ENCODE measurements at places on chromosomes 5 and 9.

DNA sequence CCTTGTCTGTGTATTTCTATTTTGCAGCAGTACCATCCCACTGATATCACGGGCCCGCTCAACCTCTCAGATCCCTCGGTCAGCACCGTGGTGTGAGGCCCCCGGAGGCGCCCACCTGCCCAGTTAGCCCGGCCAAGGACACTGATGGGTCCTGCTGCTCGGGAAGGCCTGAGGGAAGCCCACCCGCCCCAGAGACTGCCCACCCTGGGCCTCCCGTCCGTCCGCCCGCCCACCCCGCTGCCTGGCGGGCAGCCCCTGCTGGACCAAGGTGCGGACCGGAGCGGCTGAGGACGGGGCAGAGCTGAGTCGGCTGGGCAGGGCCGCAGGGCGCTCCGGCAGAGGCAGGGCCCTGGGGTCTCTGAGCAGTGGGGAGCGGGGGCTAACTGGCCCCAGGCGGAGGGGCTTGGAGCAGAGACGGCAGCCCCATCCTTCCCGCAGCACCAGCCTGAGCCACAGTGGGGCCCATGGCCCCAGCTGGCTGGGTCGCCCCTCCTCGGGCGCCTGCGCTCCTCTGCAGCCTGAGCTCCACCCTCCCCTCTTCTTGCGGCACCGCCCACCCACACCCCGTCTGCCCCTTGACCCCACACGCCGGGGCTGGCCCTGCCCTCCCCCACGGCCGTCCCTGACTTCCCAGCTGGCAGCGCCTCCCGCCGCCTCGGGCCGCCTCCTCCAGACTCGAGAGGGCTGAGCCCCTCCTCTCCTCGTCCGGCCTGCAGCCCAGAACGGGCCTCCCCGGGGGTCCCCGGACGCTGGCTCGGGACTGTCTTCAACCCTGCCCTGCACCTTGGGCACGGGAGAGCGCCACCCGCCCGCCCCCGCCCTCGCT lies 1.9 kb downstream of the LRRC26 start:
- no peak for DNase-seq

DNA sequence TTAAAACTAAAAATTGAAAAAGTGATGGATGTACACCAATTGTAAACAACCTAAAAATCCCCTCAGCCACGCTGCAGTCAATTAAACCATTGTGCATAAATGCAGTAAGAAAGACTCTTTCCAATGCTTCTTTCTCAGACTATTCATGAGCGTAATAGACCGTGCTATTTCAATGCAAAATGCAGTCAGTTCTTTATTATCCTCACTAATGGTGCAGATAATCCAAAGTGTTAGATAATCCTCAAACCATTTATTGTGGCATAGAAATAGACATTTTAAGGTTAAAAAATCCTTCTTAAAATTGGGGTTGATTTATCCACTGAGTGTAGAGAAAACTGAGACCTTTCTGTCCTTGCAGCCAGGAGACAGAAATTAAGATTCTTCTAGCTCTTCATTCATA lies 1862.8 kb downstream of the EFNA5 start:
- no peak for DNase-seq

- no peak for DNase-seq
These were observed 50.8 kb downstream of the SAXO1 start for GRCh38 chr9:18982262-18982620.

DNA sequence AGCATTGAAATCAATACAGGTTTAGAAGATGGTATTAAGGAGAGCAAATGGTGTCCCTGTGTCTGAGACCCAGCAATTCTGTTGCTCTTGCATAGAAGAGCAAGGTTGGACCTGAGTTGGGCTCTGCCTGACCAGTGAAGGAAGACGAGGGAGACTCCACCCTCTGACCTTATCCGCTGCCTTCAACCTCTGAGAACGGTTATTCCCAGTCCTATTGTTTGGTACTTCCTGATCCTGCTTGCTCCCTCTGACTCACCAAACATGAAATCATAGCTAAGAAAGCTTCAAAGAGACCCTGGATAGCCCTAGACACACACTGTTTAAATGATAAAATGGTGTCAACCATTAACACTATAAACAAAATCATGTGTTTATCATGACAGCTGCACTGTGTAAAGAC lies 218.5 kb downstream of the PLK2 start:
- no peak for DNase-seq

- no peak for DNase-seq
These were observed 38.7 kb upstream of the IL17B start for GRCh38 chr5:149417711-149418368.

DNA sequence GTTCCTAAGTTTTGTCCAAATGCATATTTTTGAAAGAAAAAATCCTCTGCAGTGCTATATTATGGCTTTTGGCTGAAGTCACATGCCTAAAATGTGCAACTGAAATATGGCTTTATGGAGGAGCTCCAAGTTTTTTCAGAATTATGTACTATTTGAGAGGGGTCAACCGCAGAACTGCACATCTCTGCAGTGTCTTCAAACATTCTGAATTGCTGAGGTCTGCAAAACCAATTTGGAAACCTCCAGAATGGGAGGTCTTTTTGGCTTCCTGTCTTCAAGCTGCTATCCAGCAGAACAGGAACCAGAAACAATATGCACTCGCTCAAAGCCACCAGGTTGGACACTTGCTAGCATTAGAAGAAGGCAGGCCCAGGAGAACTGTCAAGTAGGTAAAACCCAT lies 376.0 kb upstream of the PAPPA start:
- peak; percentile 79 for DNase-seq

- DNase-seq: peak; percentile 87
These were observed 103.9 kb downstream of the LHFPL2 start for GRCh38 chr5:78544561-78545201.

- peak; percentile 97 for DNase-seq
These were observed 650.3 kb downstream of the CCDC171 start for GRCh38 chr9:16202914-16203728.

DNA sequence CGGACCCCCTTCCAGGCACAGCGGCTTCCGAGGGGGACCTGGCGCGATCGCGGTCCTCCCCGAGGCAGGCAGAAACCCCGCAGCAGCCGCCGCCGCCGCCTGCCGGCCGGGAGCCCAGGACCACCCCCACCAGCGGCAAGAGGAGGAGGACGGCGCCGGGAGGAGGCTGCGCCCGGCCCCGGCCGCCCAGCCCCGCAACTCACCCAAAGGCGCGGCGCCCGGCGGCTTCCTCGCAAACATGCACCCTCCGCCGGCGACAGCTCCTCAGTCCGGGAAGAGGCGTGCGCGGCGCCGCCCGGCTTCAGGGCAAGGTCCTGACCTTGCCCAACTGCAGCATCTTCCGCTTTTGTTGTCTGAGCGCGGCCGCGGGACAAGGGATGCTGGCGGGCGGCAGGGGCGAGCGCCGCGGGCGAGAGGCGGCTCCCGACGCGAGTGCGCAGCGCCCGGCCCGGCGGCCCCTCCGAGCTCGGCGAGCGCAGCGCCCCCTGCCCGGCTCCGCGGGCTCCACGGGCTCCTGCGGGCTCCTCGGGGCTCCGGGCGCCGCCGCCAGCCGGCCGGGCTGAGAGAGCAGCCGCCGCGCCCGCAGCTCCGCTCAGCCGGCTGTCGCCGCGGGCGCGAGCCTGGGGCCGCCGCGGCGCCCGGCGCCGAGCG lies 507 bp downstream of the CTNND2 start:
- DNase-seq: no peak

GRCh38 chr9:27460226-27461023 lies 63.7 kb upstream of the IFNK start:
- DNase-seq: peak; percentile 11

DNA sequence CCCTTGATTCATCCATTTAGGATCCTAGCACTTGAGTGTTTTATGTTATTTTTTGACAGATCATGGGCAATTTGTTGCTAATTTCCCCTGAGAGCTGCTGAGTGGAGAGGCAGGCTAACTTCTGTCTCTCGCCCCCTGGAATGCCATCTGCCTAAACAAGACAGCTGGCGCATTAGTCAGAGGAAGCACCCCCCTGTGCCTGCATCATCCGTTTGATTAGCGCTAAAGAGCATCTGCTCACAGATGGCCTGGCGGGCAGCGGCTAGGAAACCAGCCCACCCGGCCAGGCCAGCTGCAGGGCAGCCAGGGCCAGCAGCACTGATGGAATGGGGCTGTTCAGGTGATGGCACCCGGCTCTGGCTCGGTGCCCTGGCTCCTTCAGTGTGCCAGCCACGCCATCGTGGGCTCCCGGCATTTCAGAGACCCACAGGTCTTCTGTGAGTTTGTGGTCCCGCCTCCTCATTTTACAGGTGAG lies 22.9 kb upstream of the ASS1 start:
- peak; percentile 80 for DNase-seq

GRCh38 chr5:67214707-67215447 lies 18.3 kb upstream of the CD180 start:
- DNase-seq: no peak

- no peak for DNase-seq
These were observed 273.2 kb downstream of the RAB3C start for GRCh38 chr5:58855851-58856739.

- DNase-seq: no peak
These were observed 711.8 kb upstream of the CHD1 start for GRCh38 chr5:99640646-99641045.

DNA sequence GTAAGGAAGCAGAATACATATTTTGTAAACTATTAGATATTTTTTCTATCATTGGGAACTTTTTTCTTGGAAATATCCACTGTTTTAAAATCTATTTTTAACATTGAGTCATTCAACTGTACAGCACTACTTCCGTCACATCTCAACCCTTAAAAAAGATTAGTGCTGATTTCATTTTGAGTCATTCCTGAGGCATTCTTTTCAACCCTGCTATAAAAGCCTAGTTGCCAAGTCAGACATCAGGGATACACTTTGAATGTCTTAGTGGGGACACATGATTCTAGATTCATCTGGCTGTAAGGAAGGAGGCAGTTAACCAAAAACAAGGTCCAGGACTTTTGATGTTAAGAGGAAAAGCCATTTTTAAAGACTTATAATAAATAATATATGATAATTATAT lies 160.9 kb downstream of the GIN1 start:
- peak; percentile 94 for DNase-seq

- no peak for DNase-seq
These were observed 995 bp downstream of the OLFM1 start for GRCh38 chr9:135088348-135088978.

DNA sequence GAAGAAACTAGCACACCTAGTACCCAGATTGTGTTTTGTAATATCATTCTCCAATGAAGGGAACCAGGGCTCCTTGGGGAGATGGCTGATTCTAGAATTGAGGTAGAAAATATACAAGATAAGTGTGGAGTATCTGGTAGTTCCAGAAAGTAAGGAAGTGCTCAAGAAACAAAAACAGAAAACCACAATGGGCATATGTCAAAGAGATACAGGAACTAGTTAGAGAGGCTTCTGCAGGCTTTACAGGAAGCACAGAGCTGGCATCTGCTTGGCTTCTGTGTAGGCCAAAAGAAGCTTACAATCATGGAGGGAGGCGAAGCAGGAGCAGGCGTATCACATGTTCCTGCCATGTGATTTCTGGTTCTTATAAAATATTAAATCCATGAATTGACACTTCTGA lies 105.7 kb upstream of the TMEM161B start:
- DNase-seq: no peak

- peak; percentile 33 for DNase-seq
These were observed 59.2 kb downstream of the AP3B1 start for GRCh38 chr5:78235289-78235688.

DNA sequence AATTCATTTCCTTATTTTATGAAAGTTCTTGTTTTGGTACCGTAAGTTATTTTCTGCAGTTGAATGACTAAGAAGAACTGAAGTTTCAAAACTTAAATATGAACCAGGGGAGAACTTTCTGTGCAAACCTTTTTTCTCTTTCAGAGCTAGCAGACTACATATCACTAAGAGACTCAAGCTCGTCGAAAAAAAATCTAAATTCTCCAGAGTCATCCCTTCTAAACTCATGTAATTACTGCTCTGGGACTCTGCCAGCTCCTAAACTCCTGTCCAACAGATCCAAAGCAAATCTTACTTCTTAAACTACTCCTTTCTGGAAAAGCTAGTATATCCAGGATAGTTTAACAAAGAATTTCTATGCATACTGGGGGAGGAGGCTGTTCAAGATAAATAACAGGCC lies 87.0 kb upstream of the NR5A1 start:
- DNase-seq: peak; percentile 37

DNA sequence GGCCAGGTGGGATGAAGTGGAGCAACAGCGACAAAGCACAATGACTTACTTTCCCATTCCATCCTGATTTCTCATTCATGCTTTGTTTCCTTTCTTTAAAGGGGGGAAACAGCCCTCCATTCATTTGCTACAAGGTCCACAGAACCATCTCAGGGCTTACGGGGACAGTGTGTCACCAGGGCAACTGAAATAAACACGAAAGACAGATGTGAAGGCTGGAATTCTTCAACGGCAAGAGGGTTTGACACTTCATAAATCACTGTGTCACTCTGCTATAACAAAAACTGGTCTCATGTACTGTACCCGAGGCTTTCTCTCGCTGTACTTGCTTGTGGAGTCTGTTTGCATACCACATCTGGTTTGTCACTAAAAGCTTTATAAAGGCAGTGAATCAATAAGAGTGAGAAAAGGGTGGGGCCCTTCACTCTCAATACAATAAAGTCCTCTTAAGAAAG lies 150.8 kb downstream of the EFNA5 start:
- no peak for DNase-seq

DNA sequence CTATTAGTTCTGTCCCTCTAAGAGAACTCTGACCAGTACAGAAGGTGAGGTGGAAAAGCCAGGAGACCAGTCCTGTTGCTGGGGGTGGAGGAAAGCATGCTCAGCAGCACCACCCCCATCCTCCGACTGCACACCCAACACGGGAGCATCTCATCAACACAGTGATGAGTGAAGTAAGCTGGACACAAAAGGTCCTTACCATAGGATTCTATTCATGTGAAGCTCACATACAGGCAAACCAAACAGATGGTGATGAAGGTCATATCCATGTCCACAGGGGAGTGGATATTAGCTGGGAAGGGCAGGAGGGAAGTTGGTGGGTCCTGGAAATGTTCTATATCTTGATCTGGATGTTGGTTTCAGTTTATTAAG lies 14.8 kb upstream of the MARCHF6 start:
- DNase-seq: no peak

- DNase-seq: no peak
These were observed 856 bp upstream of the ATOSB start for GRCh38 chr9:35116539-35116897.
